GM03348 (cell line): ENCODE measurements at places on chromosomes 13 and 19.

DNA sequence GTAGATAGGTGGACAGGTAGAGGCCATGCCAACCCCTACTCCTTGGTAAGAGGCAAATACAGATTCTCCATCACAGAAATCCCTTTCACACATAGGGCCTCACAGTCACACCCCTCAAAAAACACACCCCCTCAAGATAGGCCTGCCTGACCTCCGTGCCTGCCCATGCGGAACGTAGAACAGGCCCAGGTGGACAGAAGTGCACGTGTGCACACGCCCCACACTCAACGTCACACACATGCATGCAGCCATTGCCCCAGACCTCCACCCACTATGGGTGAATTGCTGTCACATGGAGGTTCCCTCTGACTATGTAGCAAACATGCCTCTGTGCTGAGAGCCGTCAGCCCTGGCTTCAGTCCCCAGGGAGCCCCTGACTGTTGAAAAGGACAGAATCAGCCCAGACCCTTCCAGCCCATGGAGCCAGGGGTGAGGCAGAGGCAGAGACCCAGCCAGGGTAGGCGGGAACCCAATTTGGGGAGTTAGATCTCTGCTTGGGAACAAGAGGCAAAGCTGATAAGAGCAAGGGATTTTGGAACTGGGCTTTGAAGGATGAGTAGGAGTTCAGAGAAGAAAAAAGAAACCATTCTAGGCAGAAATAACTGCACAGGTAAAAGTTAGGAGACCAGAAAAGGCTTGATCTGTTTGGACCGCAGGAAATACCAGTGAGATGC lies 3.1 kb downstream of the ANKRD24 start:
- no peak for DNase-seq

DNA sequence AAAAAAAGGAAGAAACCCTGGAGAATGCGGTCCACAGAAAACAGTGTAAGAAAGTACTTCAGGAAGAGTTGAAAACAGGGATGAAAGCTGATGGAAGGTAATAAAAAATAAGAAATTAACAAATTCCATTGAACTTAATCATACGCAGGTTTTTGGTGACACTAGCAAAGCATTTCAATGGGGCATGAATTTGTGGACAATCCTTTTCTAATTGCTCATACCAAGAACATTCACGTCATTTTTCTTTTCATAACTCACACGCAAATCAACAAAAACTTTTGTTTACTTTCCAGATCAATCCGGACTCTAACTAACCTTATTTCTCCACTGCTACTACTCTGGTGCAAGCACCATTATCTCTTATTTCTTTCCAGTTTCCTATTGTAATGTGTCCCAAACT lies 1195.0 kb downstream of the SLITRK5 start:
- DNase-seq, result no peak

- DNase-seq, result no peak
These were observed 313.9 kb downstream of the KLF12 start for GRCh38 chr13:73820285-73820684.

DNA sequence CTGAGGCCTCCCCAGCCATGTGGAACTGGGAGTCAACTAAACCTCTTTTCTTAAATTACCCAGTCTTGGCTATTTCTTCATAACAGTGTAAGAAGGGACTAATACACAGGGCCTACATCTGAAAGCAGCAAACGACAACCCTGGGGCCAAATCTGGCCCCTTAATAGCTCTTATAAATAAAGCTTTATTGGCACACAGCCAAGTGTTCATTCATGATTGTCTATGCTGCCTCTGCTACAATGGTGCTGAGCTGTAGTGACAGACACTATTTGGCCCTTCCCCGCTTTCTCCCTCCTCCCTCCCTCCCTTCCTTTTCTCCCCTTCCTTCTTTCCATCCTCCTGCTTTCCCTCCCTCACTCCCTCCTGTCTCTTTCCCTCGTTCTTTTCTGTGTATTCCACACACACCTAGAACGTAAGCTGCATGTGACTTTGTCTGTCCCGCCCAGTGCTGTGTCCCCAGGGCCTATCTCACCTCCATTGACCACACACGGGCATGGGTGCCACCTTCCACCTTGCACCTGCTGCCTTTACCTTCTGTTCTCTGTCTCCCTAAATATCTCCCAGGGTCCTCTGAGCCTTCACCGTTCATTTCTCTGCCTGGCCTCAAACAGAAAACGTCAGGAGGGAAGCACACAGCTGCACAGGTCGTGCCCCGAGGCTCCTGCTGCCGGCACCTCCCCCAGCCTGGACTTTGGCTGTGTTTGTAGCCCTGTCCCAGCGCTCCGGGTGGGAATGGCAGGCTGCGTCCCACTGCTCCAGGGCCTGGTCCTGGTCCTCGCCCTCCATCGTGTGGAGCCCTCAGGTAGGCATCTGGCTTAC lies at the start of gene PROZ:
PROZ (plus strand) TSS at position 720 of the 819 bp plus-strand sequence; CDS start at position 733, 13 bp downstream.
- no peak for DNase-seq

GRCh38 chr19:12047868-12048267 lies 4.9 kb downstream of the ZNF878 start:
- DNase-seq, result no peak

DNA sequence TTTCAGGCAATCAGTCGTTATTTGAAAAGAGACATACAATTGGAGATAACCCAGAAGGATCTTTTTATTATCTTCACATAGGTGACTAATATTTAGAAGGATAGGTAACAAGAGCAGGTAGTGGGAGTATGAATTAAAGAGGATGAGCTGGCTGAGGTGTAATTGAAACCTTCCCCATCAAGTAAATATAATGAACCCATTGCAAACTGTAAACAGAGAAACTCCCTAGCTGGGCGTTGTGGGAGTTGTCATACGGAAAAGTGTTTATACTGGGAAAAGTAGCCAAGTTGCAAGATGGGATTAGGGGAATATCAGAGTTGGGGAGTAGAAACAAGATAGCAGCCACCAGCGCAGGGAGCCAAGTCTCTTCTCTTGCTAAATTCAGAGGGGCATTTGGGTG lies 448.4 kb downstream of the COG6 start:
- no peak for DNase-seq
